Effector memory CD4-positive, alpha-beta T cell (primary cell): ENCODE measurements at places on chromosomes 5 and 9.

- no peak for DNase-seq
Measured at GRCh38 chr5:94024620-94025019, 283.2 kb upstream of the POU5F2 start.

GRCh38 chr5:60437308-60437707, 262.7 kb downstream of the DEPDC1B start:
- no peak for DNase-seq

- no peak for DNase-seq
Measured at GRCh38 chr5:79495311-79495710, 18.6 kb downstream of the HOMER1 start.

GRCh38 chr5:149550268-149550583, 1.0 kb downstream of the CSNK1A1 start:
- DNase-seq = no peak

DNA sequence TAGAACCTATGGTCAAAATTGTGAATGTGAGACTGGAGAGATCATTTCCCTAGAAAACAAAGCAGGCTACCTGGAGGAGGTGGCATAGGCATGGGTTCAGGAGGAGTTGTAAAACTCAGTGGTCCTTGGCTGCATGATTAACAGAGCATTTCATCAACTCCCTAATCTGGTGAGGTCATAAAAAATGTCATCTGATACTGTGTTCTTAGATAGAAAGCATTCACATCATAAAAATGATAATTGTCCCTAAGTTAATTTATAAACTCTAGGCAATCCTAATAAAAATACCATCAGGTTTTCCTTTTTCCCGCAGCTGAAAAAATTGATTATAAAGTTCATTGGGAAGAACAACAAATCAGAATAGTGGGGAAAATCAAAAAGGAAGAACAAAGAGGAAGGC, 60.6 kb upstream of the GALNT10 start:
- DNase-seq = no peak

DNA sequence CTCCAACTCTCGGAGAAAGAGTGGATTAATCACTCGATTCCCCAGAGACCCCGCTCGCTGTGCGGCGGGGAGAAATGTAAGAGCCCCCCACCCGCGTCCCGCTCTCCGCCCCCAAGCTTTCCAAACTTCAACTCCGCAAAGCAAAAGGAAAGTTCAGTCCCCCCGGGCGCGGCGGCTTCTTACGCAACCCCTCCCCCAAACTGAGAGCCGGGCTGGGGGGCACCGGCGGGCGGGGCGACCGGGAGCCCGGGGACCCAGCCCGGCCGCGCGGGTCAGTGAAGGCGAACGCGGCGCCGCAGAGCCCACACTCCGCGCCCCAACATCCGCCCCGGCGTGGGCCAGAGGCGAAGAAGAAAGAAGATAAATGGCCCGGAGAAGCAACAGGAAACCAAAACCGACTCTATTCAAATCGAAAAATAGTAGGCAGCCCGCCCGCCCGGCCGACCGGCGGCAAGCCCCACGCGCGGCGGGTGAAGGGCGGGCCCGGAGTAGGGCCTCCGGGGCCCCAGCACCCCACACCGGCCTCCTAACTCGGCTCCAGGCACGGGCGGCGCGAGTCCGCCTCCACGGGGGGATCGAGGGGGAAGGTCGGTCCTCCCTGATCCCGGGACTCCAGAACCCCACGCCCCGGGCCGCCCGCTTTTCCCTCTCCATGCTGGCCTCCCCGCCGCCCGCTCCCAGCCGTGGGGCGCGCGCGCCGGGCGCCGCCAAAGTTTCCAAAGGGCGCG, 720 bp downstream of the NOTCH1 start:
- peak; percentile 33 for DNase-seq

GRCh38 chr5:4661326-4661725, 478.8 kb upstream of the ADAMTS16 start:
- DNase-seq = no peak

GRCh38 chr9:87673446-87674120, 52.3 kb upstream of the CTSL start:
- no peak for DNase-seq

GRCh38 chr5:108222011-108222410, 159.9 kb downstream of the FBXL17 start:
- no peak for DNase-seq

- DNase-seq = no peak
Measured at GRCh38 chr9:84701801-84702200, 32.3 kb downstream of the NTRK2 start.

DNA sequence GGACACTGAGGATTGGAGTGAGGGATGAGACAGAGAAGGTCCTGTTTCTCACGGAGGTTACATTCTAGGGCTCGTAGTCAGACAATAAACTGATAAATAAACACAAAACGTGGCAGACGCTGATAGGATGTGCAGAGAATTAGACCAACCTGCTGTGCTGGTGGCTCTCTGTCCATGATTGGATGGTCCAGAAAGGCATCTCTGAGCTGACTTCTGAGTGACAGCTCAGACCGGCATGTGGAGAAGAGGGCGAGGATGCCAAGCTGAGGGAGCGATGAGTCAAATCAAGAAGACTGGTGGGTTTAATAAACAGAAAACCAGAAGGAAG, 132.3 kb upstream of the TAF11L2 start:
- DNase-seq = no peak

DNA sequence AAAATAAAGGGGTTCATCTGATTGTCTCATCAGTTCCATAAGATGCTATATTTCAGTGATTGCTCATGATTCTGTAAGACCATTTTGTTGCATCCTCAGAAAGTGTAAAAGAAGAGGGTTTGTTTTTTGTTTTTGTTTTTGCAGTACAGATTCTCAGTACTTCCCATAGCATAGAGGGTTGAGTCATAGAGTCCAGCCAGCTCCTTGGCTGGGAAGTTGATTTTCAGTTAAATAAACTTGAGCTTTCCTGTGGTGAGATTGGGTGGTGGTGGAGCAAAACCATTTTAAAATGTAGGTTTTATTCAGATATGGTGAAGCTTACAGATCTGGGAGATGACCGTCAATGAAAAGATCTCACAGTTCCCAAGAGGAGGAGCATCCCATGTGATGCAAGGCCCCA, 48.2 kb downstream of the DAPK1 start:
- no peak for DNase-seq

DNA sequence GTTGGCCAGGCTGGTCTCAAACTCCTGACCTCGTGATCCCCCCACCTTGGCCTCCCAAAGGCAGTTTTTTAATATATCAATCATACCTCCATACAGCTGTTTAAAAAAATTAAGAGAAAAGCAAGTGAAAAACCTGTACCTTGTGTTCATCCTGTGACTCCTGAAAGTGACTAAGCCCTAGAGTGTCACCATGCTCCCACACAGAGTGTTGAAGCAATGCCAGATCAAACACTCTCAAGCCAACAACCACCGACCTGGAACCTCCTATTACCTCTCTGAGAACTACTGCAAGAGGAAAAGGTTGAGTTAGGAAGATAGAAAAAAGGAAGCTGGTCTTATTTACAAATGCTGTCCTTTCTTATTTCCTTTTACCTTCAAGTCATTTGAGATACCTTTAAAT, 123.5 kb downstream of the RASEF start:
- DNase-seq = no peak

GRCh38 chr9:19114680-19115270, 12.1 kb upstream of the HAUS6 start:
- no peak for DNase-seq

- DNase-seq = no peak
Measured at GRCh38 chr5:111950660-111951059, 193.7 kb upstream of the NREP start.
